ENCODE measurements at places on chromosomes 1 and 21. TPM values are rescaled to one million over a fixed set of nuclear protein-coding genes. Genes with fewer than 3 reads are reported as not detected.
A peak's percentile ranks its signal among the peaks of the same experiment; 100 is the strongest.

Gene SPRR2E
- total RNA-seq = not detected

Gene TIAM1
- total RNA-seq = 2.9 TPM

GRCh38 chr1:155050560-155051341, at the start of gene ADAM15:
Gene ADAM15, plus strand, starts transcription at chr1:155051316. Its CDS starts 71 bp downstream, at chr1:155051387.
- DNase-seq = peak; percentile 93

DNA sequence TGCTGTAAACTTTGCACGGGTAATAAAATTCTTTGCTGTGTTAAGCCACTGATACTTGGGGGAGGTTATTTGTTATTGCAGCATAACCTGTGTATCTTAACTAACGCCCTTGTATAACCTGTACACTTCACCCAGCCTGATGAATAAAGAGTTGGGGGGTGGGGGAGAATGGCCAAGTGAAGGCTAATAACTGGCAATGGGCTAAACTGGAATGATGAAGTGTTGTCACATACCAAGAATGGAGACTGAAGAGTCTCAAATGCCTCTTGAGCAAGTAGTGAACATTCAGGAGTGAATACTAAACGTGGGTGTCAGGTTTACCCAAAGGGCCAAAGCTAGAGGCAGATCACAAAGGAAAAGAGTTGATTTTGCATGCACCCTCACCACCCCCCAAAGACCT, 169.4 kb downstream of the C1orf94 start:
- no peak for DNase-seq

GRCh38 chr1:39046613-39047210, 20.6 kb downstream of the NDUFS5 start:
- DNase-seq = no peak

GRCh38 chr1:114215436-114215835, 61.8 kb upstream of the SYT6 start:
- DNase-seq = no peak
